Urinary bladder (tissue), 4 donors: ENCODE measurements at places on chromosomes 13 and 19. TPM values are rescaled to one million over a fixed set of nuclear protein-coding genes. Genes with fewer than 3 reads are reported as not detected.

- no peak for DNase-seq
These were observed 46.8 kb downstream of the C13orf46 start for GRCh38 chr13:113926951-113927660.

GRCh38 chr13:99626461-99627082 lies 125.3 kb downstream of the TM9SF2 start:
- DNase-seq: no peak

Gene KASH5
- not detected for polyA plus RNA-seq

Gene ZNF799
- polyA plus RNA-seq: 4.4 TPM

Gene POU2F2
- polyA plus RNA-seq: 4.4 TPM

Gene GAPDHS
- polyA plus RNA-seq: not detected

Gene TEX26
- not detected for polyA plus RNA-seq

DNA sequence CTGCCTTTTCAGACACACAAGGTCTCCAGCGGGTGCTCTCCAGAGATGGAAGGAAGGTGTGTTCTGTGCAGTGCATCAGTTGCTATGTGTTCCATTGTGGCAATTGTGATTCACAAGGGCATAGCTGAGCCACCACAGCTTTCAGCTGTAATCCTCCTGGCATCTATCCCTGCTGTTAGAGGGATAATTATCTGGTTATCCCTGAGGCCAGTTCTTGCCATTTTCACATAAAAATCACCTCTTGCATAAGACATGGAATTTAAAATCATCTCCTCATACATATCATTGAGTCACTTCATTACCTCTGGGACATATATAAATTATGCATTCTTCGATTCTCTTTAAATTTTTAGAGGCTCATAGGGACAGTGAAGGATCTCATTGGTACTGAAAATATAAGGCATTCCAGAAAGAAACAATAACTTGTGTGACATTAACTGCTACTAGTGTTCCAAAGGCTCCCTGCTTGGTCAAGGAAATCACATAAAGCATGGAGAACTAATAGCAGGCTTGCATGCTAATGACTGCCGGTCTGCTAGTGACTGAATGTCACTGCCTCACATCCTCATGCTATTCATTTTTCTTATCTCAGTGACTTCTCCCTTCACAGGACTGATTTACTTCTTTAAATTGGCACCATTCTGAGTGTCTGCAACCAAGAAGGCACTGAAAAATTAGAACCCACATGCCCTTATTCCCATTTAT lies 214.0 kb downstream of the ENOX1 start:
- no peak for DNase-seq

DNA sequence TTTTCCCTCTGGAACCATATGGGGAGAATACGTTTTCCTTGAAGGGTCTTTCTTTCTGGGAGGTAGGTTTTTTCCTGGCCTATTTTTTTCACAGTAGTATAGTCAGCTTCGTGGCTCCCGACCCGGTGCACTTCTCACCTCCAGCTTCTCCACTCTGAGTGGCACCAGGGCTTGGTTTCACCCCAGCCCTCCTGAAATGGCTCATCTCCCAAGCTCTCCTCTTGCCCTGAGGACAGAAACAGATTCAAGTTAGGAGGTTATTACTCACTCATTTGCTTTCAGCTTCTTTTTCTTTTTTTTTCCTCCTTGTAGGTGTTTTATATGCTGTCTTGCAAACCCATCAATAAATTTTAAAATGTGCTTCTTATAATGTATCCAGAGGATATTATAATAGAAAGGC lies 199.3 kb downstream of the RFC3 start:
- no peak for DNase-seq

- DNase-seq: no peak
These were observed 280.6 kb downstream of the SHISA2 start for GRCh38 chr13:25771202-25771601.

- no peak for DNase-seq
These were observed 22.4 kb downstream of the ZNF329 start for GRCh38 chr19:58128041-58128685.
